Lung microvascular endothelial cell (primary cell): ENCODE measurements at places on chromosomes 11 and 22.
A peak's percentile ranks its signal among the peaks of the same experiment; 100 is the strongest.

DNA sequence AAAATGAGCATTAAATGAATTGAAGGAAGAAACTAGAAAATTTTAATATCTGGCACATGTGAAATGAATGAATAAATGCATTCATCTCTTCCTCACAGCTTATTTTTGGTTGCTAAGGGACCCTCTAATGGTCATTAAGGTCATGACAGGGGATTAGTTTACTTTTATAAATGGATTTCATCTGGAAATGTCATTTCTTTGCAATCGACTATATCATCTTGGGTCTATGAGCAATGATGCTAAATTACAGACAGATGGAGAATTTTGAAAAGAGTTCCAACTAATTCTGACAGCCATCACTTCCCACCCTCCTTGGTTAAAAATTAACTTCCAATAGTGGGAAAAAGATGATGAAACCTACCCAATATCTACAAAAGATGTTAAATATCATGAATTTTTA is 98.0 kb downstream of the KIF18A start:
- no peak for DNase-seq

- no peak for DNase-seq
These were observed 3.7 kb downstream of the OSBP start for GRCh38 chr11:59611570-59612565.

DNA sequence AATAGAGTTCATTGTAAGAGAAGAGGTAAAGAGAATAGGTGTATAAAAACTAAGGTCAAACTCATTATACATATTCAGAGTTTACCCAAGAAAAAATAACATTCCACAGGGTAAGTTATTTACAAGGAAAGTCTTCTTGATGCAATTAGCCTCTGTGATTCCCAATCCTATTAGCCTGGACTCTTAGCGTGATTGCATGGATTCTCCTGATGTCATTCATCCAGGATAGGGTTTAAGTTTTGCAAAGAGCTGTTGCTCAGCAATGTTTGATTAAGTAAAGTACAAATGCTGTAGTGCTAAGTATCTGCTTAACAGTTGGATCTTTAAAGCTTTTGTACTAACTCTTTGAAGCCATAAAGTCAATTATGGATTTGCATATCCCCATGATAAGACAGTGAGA is 767.8 kb upstream of the LUZP2 start:
- DNase-seq, result no peak

GRCh38 chr11:120223793-120224192 is 13.0 kb downstream of the OAF start:
- DNase-seq, result no peak

GRCh38 chr11:122128146-122128545 is 12.1 kb upstream of the BLID start:
- DNase-seq, result no peak

GRCh38 chr11:37390576-37391083 is 792.6 kb upstream of the RAG2 start:
- DNase-seq, result no peak

DNA sequence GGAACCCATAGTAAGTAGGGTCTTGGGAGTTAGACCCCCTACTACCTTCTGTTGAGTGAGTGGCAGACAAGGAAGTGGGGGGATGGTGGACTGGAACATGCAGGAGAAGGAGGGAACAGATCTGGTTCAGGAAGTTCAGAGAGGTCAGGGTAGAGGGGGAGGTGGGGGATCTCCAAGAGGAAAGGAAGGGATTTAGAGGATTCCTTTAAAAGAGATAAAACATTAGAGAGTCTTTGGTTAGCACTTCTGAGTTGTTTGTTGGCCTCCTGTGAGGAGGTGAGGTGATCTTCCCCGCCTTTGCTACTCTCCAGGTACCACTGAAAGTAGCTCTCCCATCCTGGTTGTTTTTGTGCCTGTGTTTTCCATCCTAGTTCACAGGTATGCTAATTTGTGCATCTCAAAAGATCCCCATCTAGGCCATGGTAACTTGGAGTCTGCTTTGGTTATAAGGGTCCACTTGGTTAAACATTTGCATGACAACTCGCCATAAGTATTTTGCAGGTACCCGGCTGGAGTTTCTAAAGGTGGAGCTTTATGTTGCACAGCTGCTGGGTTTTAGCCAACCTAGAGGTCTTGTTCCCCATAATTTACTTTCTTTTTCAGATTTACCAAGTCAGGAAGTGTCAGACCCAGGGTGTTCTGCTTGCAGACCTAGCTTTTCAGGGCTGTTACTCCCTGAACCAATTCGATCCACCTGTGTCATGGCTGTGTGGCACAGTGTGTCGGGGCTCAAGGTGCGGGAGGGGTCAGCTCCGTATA is 79.3 kb upstream of the SORL1 start:
- no peak for DNase-seq

- no peak for DNase-seq
These were observed 375.4 kb downstream of the DDX10 start for GRCh38 chr11:109040303-109040702.

- DNase-seq, result no peak
These were observed 37.0 kb downstream of the AP2A2 start for GRCh38 chr11:962688-963087.

GRCh38 chr11:43942662-43943371 is 380 bp downstream of the C11orf96 start:
- peak; percentile 61 for DNase-seq

GRCh38 chr11:87967459-87967858 is 207.8 kb downstream of the RAB38 start:
- DNase-seq, result no peak

- DNase-seq, result no peak
These were observed 565.1 kb upstream of the CCDC179 start for GRCh38 chr11:23425381-23425780.

DNA sequence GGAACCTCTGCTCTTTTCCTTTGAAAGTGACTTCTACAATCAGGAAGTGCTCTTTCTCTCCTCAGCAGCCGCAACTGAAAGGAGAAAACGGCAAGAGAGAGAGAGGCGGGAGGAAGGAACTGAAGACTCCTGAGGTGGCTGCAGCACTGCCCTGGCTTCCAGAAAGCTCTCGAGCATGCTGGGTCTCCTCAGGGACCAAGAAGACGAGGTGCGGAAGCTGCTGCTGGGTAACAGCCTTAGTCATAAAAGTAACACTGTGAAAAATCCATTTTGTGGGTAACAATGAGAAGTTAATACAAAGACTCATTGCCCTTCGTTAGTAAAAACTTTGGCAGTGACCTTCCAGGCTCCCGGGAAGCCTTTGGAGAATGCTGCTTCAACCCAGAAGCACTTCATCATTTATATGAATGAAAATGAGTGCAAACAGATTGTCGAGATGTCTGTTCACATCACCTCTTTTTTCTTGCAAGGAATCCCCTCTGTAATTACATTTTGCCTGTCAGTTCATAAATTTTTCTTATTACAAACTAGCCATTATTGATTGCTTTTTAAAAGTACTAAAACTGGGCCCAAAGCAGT is 473.4 kb downstream of the SOX6 start:
- DNase-seq, result no peak

- peak; percentile 47 for DNase-seq
These were observed 463.3 kb downstream of the SOX6 start for GRCh38 chr11:15893080-15893492.

- no peak for DNase-seq
These were observed 49.7 kb downstream of the C11orf96 start for GRCh38 chr11:43992183-43992582.

DNA sequence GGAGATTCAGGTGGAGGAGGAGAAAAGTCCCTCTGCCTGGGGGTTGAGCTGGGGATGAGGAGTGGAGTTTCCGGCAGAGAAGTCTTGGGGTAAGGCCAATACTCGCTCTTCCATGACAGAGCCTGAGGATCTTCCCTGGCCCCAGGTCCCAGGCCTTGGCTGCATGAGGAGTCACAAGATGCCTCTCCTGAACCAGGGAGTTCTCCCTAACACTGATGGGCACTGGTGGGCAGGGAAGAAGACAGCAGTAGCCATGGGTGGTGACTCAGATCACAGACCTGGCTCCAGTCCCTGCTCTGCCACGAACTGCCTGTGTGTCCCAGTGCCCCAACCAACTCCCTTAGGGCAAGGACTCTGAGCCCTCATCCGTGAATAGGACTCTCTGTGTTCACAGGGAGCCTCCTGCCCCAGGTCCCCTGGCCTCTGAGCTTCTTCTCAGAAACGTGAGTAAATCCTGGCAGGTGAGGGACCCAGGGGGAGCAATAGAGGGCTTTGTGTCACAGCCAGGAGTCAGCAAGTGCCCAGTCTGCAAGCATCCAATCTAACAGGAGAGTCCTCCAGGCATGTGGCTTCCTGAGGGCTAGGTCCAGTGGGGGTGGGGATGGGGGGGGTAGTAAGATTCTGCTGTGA is 45.5 kb upstream of the FTH1 start:
- no peak for DNase-seq

DNA sequence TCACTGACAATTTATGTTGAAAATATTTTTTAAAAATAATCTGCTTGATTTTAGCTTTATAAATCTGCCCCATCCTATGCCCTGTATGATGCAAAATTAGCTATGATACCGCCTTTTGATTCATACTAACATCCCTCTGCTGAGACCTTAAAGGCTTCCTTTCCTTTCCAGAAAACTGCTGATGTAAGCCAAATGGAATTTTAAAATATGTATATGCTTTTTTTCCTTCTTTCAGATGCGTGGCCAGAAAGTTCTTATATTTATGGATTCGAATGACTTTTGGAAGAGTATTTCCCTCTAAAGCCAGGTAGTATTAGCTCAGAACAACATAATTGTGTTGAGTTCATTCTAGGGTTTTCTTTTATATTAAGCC is 34.5 kb downstream of the SFI1 start:
- no peak for DNase-seq

DNA sequence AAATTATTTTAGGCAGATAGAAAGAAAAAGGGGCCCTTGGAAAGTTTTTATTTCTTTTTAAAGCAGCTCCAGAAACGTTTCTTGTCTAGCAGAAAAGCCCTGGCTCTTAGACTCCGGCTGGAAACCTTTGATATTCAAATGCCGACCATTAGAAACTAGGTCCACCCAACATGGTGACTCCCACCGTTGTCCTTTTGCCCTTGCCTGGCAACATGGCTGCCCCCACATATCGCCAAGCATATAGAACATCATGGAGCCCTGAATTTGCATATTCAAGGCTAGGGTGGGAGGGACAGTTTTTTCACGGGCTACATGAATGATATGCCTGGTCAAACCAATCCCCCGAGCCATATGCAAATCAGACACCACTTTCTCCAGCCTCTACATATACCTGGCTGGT is 1379.0 kb downstream of the LRRC4C start:
- DNase-seq, result no peak

DNA sequence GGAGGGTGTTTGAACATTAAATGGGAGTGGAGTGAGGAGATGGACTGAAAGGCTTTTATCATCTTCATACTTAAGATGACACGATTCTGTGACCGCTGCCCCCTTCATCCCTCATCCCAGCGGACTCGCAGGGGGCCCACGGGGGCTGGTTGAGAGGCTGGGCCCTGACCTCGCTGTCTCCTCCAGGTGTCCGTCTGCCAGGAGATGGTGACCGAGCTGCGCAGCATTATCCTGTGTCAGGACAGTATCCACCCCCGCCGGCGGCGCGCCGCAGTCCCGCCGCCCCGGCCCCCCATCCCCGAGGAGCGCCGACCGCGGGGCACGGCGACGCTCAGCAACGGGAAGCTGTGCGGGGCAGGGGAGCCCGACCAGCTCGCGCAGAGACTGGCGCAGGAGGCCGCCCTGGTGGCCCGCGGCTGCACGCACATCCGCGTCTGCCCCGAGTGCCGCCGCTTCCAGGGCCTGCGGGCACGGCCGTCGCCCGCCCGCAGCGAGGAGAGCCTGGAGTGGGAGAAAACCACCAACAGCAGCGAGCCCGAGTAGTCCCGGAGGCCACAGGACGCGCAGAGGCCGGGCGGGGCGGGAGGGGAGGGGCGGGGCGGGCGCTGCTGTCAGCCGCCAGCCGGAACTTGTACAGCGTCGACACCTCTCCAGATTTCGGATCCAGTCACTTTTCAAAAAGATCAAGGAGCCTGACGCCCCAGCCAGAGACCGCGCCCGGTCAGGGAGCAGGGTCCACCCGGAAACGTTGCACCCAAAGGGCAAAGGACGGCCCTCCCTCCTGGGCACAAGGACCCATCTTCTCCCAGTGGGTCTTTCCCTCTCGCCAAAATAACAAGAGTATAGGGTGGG is 38.0 kb upstream of the TBCEL start:
- DNase-seq, result peak; percentile 55

DNA sequence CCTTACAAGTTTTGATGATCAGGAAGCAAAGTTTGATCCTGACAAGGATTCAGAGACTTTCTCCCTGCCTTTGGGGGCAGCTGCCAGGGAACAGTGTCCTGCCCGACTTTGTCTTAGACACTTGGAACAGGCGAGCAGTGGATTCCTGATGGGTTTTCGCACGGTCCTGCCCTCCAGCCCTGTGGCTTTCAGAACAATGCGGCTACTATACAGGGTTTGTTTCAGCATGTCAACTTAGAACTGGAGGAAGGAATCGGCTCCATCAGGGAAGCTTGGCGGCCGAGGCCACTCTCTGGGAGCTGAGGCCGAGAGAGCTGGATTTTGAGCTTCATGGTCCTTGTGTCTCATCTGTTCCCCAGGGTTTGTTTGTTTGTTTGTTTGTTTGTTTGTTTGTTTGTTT is 11.5 kb downstream of the ANO1 start:
- no peak for DNase-seq

- DNase-seq, result no peak
These were observed 9.8 kb downstream of the MCAT start for GRCh38 chr22:43133401-43133800.

DNA sequence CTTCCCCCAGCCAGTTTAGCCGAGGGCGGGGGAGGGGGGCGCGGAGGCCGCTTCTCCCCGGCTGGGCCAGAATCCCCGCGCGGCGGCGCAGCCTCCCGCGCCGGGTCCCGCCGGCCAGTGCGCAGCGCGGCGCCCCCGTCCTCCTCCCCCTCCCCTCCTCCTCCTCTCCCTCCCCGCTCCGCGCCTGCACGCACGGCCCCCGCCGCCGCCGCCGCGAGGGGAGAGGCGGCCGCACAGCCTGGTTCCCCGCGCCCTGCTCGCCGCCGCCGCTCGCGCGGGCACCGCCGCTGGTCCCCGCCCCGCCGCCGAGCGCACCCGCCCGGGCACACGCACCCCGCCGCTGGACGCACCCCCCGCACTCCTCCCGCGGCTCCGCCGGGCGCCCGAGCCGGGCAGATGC is at the start of gene FLRT1:
Gene FLRT1, plus strand, starts transcription at position 356 of the 400 bp plus-strand sequence. CDS start 80,337 bp downstream, outside the sequence.
- DNase-seq, result no peak

- peak; percentile 10 for DNase-seq
These were observed 130.1 kb upstream of the DDI1 start for GRCh38 chr11:103906291-103906867.

DNA sequence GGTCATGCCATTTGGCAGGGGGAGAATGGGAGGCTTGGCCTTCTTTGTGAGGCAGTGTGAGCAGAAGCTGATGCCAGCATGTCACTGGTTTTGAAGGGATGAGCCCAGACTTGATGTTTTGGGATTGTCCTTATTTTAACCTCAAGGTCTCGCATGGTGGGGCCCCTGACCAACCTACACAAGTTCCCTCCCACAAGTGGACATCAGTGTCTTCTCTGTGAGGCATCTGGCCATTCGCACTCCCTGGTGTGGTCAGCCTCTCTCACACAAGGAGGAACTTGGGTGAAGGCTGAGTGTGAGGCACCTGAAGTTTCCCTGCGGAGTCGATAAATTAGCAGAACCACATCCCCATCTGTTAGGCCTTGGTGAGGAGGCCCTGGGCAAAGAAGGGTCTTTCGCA is 59.8 kb downstream of the TIMP3 start:
- DNase-seq, result no peak
